ENCODE measurements at places on chromosomes 4 and X. TPM values are rescaled to one million over a fixed set of nuclear protein-coding genes. Genes with fewer than 3 reads are reported as not detected.

GAGE13 gene
- total RNA-seq: not detected

DMP1 gene
- not detected for total RNA-seq

CPZ gene
- total RNA-seq: 1.7 TPM

ZAR1 gene
- 0.06 TPM for total RNA-seq

DCAF12L1 gene
- total RNA-seq: not detected

KLB gene
- total RNA-seq: 0.06 TPM

TMEM144 gene
- total RNA-seq: 4.4 TPM

TRPC5OS gene
- not detected for total RNA-seq

GIMD1 gene
- total RNA-seq: not detected

CLNK gene
- total RNA-seq: not detected

ASMT gene
- total RNA-seq: not detected

ALAS2 gene
- total RNA-seq: not detected

SLC26A1 gene
- 0.26 TPM for total RNA-seq

BMPR1B gene
- 2.2 TPM for total RNA-seq

MSX1 gene
- total RNA-seq: 9.4 TPM

FHIP1A gene
- under 0.01 TPM for total RNA-seq
